ENCODE measurements at places on chromosomes 1 and 21.
A peak's percentile ranks its signal among the peaks of the same experiment; 100 is the strongest.

DNA sequence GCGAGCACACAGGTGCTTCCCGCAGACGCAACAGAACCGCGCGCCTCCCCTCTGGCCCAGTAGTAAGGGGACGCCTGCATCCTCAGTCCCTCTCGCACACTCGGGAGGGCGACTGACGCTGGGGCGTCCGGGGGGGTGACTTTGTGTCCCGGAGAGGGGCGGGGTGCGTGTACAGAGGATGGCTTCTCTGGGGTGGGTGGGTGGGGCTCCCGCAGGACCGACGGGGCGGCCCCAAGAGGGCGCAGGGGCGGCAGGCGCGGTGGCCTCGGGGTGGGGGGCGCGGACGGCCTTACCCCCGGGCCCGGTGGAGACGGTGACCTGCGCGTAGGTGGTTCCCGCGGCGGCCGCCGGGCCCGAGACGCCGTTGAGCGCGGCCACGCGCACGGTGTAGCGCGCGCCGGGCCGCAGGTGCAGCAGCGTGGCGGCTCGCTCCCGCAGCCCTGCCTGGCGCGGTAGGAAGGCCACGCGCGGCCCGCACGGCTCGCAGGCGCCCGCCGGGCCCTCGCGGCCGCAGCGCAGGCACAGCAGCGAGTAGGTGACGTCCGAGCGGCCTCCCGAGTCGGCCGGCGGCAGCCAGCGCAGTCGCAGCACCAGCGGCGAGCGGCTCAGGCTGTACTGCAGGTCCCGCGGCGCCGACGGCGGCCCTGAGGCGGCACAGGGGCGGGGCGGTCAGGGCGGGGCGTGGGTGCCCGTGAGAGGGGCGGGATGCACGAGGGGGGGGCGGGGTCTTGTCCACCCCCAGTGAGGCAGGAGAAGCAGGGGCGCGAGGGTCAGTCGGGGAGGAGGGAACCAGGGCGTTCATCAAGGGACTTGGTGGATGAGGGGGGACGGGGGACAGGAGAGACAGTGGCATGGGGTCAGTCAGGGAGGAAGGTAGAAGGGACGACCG, 12.1 kb downstream of the EPHA10 start:
- peak; percentile 36 for DNase-seq

- DNase-seq = no peak
Measured at GRCh38 chr1:235246022-235246948, 81.7 kb downstream of the ARID4B start.

DNA sequence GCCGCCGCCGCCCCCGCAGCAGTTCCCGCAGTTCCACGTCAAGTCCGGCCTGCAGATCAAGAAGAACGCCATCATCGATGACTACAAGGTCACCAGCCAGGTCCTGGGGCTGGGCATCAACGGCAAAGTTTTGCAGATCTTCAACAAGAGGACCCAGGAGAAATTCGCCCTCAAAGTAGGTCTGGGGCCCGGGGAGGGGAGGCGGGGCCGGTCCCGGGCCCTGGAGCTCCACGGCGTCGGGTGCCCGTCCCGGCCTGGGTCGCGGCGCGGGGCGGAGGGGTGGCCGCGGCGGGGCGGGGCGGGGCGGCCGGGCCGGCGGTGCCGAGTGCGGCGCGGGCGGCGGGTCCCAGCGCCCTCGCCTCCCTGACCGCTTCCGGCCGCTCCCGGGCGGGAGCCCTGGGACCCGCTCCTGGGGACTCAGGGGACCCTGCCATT, 646 bp downstream of the MAPKAPK2 start:
- DNase-seq = no peak

DNA sequence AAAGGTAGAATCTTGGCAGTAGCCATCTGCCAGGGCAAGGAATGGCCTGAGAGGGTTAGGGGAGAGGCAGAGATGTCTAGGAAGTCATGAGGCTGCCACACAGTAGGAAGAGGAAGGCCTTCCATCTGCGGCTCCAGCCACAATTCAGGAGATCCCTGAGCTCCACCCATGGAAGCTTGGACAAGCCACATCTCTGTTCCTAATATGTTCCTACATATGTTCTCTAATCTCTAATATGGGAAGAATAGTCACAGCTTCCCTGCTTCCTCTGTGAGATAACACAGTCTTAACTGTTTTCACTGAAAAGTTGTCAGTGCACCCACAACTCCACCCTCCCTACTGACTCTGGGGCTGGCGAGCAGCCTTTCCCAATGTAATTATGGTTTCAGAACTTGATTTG, 109.5 kb downstream of the CDC7 start:
- no peak for DNase-seq

- no peak for DNase-seq
Measured at GRCh38 chr1:153260585-153261280, 1.2 kb downstream of the LORICRIN start.

- peak; percentile 78 for DNase-seq
Measured at GRCh38 chr1:55309786-55310504, 94.8 kb upstream of the USP24 start.

DNA sequence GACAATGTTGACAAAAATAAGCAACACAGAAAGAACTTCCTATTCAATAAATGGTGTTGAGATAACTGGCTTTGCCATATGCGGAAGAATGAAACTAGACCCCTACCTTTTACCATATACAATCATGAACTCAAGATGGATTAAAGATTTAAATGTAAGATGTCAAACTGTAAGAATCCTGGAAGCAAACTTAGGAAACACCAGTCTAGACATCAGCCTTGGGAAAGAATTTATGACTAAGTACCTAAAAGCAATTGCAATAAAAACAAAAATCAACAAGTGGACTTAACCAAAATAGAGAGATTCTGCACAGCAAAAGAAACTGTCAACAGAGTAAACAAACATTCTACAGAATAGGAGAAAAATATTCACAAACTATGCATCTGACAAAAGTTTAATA, 16.1 kb upstream of the CLDN8 start:
- no peak for DNase-seq

DNA sequence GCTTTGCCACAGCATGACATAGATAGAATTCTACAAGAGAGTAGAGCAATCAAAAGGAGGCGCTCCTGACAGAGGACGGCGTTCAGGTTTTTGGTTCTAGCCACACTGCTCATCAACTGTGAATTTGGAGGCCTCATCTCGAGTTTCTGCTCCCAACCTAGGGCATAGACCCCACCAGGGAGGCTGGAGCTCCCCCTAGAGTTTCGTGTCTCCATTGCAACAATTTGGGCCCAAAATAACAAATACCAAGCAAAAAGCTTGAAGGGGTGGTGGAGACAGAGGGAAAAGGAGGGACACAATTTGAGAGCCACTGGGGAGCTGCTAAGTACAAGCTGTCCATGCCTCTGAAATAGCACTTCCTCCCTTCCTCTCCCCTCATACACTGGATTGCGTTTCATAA, 297.0 kb downstream of the GPATCH2 start:
- DNase-seq = peak; percentile 29

GRCh38 chr1:161506336-161507223, 1.3 kb downstream of the FCGR2A start:
- no peak for DNase-seq

DNA sequence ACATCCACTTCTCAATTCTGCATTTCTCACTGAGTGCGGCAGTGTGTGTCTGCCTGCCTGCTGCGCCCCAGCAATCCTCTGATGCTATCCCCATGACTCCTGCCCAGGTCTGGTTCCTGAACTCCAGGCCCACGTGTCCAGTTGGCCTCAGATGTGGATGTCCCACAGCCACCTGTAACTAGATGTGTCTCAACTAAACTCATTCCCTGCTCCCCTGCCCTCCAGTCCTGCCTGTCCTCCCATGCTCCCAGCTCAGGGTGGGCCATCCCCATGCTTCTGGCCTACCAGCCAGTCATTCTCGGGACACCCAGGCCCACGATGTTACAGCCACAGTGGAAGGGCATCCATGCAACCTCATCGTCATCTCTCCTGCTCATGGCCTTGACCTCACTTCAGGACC, 76.8 kb downstream of the STUM start:
- DNase-seq = no peak

GRCh38 chr1:155070721-155071569, 7.4 kb downstream of the EFNA4 start:
- peak; percentile 43 for DNase-seq

DNA sequence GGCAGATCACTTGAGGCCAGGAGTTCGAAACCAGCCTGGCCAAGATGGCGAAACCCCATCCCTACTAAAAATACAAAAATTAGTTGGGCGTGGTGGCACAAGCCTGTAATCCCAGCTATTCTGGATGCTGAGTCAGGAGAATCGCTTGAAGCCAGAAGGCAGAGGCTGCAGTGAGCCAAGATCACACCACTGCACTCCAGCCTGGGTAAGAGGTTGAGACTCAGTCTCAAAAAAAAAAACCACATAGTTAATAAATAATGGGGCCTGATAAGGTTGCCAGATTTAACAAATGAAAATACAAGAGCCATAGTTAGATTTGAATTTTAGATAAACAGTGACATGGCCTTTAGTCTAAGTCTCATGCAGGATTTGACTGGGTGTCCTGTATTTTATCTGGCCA, 175.7 kb downstream of the ZZZ3 start:
- DNase-seq = no peak

- no peak for DNase-seq
Measured at GRCh38 chr1:35046730-35047129, 15.0 kb upstream of the ZMYM6 start.

GRCh38 chr1:15507278-15507677, 16.7 kb downstream of the CASP9 start:
- no peak for DNase-seq

DNA sequence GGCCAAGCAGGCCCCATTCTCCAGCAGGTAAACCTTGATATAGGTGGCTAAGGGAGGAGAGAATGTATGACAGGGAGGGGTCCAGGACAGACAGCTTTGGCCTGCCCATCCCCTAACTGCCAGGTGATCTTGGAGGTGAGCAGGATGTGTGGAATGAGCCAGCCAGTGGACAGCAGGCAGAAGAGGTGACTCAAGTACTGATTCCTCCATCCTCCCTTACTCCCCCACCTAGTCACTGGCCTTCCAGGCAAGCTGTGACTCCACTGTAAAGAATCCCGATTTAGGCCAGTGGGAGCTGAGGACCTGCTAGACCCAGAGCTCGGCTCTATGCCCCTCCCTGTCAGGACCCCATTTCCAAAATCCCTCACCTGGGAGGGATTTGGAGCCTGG, 36.6 kb downstream of the RIMS3 start:
- DNase-seq = no peak

GRCh38 chr1:240495601-240496000, 116.4 kb downstream of the GREM2 start:
- no peak for DNase-seq

GRCh38 chr21:34782506-34783360, 113.9 kb downstream of the CLIC6 start:
- DNase-seq = peak; percentile 27

- DNase-seq = no peak
Measured at GRCh38 chr1:168697356-168698126, 31.5 kb downstream of the DPT start.

DNA sequence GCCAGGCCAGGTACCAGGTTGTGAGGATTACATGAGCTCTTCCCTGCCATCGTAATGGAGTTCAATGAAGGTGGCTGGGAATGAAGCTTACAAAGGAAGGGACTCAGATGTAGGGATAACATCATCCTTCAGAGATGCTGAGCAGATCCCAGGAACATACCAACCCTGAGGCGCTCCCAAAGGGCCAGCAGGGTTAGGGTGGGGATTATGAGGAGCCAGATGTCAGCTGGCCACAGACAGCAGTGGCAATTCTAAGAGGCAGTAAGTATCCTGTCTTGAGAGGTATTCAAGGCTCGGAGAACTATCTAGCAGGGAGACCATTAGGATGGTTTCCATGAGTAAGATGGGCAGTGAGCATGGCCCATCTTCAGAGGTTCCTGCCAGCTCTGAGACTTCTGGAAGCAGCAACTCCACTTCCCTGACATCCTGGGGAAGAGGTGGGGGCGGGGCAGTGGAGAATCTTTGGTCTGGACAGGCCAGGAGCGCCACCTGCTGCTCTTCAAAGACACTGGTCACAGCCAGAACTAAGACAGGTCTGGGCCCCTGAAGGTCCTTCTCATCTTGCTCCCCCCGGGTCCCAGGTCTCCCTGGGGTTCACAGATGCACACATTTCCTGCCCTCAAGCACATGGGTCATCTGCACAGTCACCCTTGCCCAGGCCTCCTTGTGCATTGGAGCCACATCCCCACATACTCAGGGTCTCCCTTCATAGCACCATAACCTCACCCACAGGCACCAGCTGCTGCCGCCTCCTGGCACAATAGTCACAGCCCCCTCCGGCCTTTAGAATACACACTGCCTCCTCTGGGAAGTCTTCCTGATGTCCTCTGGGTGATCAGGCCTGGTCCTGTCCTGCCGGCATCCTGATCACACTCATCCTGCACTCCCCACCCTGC, 2.7 kb upstream of the SDC3 start:
- DNase-seq = peak; percentile 75

DNA sequence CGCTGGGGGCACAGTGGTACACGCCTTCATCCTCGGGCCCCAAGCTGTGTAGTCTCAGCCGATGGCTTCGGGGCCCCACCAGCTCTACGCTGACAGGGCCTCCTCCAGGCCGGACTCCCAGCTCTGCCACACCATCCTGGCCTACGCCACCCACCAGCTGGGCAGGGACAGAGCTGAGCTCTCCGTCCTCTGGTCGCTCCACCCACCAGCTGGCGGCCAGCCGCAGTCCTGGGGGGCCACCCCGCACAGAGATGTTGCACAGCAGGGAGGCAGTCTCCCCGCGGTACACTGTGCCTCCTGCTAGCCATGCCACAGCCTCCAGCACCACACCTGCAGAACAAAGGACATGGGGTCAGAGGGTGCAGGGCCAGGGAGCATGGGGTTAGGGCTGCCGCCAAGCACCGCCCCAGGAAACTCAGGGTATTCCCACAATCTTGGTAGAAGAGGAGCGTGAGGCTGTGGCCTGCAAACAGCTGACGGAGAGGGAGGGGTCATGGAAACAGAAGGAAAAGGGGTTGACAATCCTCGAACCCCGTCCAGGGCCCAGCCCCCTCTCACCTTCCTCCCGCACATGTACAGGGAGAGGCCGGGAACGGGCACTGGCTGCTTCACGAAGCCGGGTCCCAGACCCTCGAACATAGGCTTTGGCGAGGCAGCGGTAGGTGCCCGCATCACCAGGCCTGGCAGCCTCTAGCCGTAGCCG, 5.9 kb downstream of the IGSF8 start:
- DNase-seq = no peak

DNA sequence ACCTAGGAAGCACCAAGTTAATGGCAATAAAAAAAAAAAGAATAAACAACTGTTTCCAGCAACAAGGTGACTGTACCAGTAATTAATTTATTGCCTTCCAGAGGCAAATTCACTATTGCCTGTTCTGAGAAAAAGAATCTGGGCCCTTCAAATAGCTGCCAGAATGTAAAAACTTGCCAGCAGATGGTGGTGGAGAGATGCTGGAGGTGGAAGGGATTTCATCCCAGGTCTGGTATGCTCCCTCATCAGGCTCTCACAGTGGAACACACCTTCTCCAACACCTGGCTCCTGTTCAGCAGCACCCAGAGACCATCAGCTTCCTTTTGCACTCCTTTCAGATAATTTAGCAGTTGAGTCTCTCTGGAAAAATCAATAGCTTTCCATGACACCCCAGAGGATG, 792.9 kb upstream of the ADAMTS5 start:
- DNase-seq = no peak

DNA sequence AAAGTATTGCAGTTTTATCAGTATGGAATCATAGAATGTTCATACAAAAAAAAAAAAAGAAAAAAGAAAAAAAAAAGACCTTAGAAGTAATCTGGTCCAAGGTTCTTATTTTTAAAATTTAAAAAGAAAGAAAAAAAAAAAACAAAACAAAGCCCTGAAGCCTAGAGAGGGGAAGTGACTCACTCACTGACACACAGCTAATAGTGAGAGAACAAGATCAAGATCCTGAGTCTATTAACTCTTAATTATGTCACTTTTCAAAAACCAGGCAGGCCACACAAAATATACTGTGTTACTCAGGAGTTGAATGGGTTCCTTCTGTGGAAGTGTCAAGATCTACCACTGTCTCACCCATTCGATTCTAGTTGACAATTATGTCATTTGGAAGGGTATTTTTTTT, 433.9 kb upstream of the DAB1 start:
- DNase-seq = no peak
